ENCODE measurements at places on chromosomes 12 and 14. TPM values are rescaled to one million over a fixed set of nuclear protein-coding genes. Genes with fewer than 3 reads are reported as not detected.

GRCh38 chr14:35883677-35884293, 57.6 kb downstream of the BRMS1L start:
- DNase-seq = peak; percentile 38

DNA sequence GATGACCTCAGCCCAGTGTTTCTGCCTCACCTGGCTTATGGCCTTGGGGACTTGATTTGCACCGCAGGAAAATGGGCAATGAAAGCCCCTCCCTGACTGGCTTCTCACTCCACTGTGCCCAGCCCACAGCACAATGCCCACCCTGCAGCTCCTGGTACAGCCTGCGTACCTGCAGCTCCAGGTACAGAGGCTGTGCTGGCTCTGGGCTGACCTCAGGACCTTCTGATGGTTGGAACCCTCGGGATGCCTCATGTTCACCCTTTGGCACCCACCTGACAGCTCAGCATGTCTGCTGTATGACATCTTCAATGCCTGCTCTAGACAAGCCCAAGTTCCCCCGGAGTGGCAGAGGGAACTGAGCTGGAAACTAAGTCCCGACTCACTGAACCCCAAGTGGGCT, 87.1 kb downstream of the ALG10 start:
- DNase-seq = no peak

The VDR gene
- total RNA-seq = 8.2 TPM

- no peak for DNase-seq
Measured at GRCh38 chr12:42962384-42962783, 372.8 kb upstream of the PRICKLE1 start.

DNA sequence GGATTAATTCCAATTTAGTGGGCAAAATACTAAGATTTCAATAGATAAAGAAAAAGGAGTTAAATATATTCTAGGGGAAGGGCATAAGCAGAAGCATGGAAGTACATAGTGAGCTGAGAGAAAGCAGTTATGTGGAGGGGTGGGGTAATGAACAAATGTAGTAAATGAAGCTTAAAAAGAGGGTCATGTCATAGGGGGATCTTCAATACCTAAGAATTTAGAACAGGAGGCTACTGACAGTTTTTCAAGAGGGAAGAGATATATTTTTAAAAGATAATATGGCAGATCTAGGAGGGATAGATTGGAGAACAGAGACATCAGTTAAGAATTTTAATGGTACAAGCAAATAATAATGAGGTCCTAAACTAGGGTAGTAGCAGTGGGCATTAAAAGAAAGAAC, 9.4 kb downstream of the SYCP3 start:
- no peak for DNase-seq

DNA sequence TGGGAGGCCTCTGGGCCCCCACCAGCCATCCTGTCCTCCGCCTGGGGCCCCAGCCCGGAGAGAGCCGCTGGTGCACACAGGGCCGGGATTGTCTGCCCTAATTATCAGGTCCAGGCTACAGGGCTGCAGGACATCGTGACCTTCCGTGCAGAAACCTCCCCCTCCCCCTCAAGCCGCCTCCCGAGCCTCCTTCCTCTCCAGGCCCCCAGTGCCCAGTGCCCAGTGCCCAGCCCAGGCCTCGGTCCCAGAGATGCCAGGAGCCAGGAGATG, 729 bp upstream of the GAPDH start:
- DNase-seq = no peak

DNA sequence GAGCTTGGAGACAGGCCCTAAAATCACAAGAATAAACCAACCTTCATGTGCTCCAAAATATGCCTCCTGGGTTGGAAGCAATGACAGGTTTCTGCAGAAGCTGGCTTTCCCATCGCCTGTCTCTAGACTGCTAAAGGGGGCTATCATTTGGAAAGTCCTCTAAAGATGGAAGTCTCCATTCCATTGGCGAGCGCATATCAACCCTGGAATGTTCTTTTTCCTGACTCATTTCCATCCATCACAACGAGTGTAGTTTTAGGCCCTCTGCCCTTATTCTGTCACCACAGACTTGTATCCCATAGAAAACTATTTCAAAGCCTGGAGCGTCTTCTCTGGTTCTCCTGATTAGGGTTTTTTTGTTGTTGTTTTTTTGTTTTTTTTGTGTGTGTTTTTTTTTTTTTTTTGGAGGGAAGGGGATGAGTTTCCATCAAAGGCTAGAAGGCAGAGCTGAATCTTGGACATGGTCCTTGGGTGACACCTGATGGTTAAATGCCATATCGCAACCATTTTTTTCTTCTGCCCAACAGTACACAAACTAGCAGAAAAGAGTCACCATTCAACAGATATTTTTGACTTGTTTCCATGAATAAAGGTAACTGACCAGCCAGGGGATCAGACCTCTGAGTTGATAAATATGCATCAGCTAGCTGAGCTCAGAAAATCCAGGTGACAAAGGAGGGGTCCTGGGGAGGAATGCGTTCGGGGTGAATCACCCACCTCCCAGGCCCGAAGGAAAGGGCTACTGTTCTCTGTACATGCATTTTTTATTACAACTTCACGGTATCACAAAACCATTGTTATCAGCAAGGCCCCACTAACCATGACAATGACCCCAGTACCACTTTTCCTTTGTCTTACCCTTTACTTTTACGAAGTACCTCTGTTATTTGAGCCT, 40.5 kb downstream of the KCNA5 start:
- peak; percentile 56 for DNase-seq

The CPNE6 gene
- not detected for total RNA-seq

The HRK gene
- total RNA-seq = not detected
